ENCODE measurements at places on chromosomes 5 and 9. TPM values are rescaled to one million over a fixed set of nuclear protein-coding genes. Genes with fewer than 3 reads are reported as not detected.
A peak's percentile ranks its signal among the peaks of the same experiment; 100 is the strongest.

MYOT gene
- not detected for total RNA-seq

SAXO1 gene
- total RNA-seq = not detected

TRPM3 gene
- total RNA-seq = not detected

ARID3C gene
- 0.48 TPM for total RNA-seq

C9orf50 gene
- not detected for total RNA-seq

ERAP2 gene
- 33.7 TPM for total RNA-seq

DNA sequence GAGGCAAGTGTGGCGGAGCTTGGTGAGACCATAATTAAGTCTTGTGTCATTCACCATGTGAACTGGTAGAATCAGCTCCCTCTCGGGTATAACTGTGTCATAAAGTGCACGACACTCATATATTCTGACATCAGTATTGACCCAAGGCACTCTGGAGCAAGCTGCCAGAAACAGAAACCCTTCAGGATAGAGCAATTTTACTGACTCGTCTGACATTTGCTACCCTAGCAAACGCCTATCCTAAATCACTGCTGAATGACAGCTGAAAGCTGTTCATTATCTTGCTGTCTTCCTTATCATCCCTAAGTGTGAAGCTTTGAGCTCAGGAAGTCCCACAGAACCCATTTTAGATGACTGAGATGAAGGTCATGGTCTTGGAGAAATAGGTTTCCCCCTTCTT lies 27.8 kb downstream of the PTCH1 start:
- no peaks in the 10 kb centered on the region for H3K27me3 ChIP-seq
- H3K4me3 ChIP-seq = no peak overlapping the region
- H3K4me1 ChIP-seq = peaks cover 17% of the 10 kb centered on the region
- DNase-seq = no peak
- H3K27ac ChIP-seq = no peak overlapping the region

DNA sequence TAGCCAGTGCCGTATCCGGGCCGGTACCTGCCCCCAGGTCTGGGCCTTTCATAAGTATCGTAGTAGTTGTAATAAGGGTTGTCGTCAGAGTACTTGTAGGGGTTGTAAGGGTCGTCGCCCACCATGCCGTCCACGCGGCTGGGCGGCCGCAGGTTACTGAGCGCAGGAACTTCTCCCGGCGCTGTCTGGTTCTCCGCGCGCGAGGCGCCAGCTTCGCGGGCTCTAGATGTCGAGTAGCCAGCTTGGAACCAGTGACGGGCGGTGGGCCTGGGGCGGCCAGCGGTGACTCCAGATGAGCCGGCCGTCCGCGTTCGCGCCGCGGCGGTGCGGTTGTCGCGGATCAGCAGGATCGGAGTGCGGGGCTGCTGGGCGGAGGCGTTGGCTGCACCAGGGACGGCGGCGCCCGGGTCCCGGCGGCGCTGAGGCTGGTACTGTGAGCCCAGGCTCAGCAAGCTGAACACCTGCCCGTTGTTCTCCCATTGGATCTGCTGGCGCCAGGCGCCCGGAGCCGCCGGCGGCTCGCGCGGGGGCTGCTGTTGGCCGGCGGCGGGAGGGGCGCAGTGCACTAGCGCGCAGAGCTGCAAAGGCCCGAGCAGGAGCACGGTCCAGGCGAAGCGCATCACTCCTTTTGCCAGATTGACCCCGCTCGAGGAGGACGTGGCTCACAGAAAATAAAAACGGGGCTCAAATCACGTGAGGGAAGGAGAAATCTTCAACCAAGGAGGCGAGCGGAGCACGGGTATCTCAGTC lies 518 bp downstream of the LOX start:
- no peak overlapping the region for H3K4me3 ChIP-seq
- H3K36me3 ChIP-seq = no peaks in the 10 kb centered on the region
- no peaks in the 10 kb centered on the region for H3K27me3 ChIP-seq
- H3K27ac ChIP-seq = no peak overlapping the region
- H3K4me1 ChIP-seq = no peaks in the 10 kb centered on the region

DNA sequence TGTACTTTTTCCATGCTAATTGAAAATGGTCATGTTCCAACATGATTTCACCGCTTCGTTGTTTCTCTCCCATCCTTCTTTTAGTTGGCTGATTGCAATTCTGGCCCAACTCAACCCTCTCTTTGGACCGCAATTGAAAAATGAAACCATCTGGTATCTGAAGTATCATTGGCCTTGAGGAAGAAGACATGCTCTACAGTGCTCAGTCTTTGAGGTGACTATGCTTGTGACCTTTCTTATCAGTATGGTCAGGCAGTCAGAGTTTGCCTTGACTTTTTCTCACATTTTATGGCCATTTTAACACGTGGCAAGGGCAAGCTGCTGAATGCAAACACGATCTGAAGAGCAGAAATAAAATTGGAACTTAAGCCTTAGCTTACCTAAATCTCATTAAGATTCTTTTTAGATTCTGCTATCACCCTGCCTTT lies 36.0 kb upstream of the CREBRF start:
- H3K27me3 ChIP-seq = no peaks in the 10 kb centered on the region
- H3K27ac ChIP-seq = no peak overlapping the region
- H3K4me3 ChIP-seq = no peak overlapping the region
- H3K36me3 ChIP-seq = peaks cover 14% of the 10 kb centered on the region
- H3K4me1 ChIP-seq = no peaks in the 10 kb centered on the region
- no peak for DNase-seq

- no peak for DNase-seq
- no peaks in the 10 kb centered on the region for H3K4me1 ChIP-seq
- H3K27me3 ChIP-seq = no peaks in the 10 kb centered on the region
- no peak overlapping the region for H3K27ac ChIP-seq
Observed at GRCh38 chr5:171855798-171856763, 70.5 kb downstream of the SMIM23 start.

DNA sequence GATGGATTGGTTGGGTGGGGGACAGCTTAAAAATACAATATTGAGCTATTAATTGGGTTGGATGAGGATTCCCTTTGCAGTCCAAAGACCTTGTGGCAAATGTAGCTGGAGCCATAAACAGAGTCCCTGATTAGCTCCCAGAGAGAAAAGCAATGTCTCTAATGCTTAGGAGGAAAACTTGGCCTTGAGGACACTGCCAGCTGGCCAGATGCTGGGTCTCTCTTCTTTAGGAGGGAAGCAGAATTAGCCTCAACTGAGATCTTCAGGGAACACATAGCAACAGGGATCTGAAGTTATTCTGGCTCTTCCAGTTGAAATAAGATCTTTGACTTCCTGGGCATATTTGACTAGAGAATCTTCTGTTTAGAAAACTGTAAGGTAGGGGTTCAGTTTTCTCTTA lies 121.7 kb upstream of the WWC1 start:
- DNase-seq = no peak
- H3K27ac ChIP-seq = no peak overlapping the region
- no peak overlapping the region for H3K4me3 ChIP-seq
- no peaks in the 10 kb centered on the region for H3K36me3 ChIP-seq
- H3K4me1 ChIP-seq = no peaks in the 10 kb centered on the region
- no peaks in the 10 kb centered on the region for H3K27me3 ChIP-seq

DNA sequence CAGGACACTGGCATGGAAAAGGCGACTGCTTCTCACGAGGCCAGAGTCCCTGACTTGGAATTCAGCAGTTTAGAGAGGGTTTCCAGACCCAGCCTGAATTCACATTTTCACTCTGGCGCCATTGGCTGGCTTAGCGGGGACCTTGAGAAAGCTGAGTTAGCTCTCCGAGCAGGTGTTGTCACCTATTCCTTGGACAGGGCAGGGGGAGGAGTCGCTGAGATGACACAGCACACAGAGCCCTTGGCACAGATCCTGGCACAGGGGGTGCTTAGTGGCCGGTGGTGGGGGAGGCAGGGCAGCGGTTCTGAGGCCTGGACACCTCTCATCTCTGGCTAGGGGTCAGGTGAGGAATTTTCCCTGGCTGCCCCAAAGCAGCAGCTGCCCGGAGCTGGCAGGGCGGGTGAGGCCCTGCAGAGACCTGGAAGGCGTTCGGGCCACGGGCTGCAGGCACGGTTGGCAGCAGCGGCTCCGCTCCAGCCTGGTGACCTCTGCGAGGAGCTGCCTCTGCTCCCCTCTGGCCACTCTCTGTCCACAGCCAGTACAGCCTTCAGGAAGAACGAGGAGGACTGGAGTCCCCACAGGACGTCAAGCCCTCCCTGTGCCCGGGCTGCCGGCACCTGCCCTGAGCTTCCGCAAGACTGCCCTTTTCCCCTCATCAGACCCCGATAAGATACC lies 72.4 kb upstream of the RAPGEF1 start:
- no peak overlapping the region for H3K27ac ChIP-seq
- H3K4me1 ChIP-seq = no peaks in the 10 kb centered on the region
- H3K4me3 ChIP-seq = no peak overlapping the region
- no peaks in the 10 kb centered on the region for H3K36me3 ChIP-seq

DNA sequence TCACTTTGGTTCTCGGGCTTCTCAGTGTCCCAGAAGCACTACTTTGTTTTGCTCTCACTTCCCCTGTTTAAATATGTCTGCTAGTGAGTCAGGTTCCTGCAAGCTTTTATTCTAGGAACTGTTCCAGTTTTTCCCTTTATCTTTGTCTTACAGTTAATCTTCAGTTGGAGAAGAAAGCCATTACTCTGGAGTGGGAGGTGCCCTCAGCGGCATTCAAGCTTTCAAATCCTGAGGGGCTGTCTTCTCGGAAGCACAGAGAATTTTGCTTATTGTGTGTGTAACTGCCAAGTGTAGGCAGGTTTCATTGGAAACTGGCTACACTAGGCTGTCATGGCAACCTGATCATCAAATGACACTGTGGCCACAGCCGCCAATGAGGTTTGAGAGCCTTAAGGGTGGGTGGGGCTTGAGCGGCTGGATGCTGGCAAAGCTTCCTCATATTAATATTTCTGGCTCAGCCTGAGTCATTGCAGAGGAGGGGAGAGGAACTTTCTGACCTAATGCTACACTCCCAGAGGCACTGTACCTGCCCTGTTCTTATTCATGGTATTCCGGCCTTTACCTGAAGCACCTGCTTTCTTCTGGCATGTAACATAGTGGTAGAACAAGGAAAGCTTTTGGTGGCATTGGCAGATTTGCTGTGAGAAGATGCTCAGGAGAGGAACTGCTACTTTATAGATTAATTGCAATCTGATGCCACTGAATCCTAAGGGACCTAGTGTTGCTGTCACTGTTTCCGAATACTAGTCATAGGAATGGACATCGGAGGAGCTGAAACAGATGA lies 26.3 kb downstream of the SLC25A25 start:
- H3K27me3 ChIP-seq = no peaks in the 10 kb centered on the region
- peak; percentile 93 for DNase-seq
- H3K36me3 ChIP-seq = no peaks in the 10 kb centered on the region

GRCh38 chr9:4530375-4530774 lies 40.1 kb downstream of the SLC1A1 start:
- H3K27me3 ChIP-seq = no peaks in the 10 kb centered on the region
- DNase-seq = no peak
- H3K36me3 ChIP-seq = no peaks in the 10 kb centered on the region
- H3K4me1 ChIP-seq = no peaks in the 10 kb centered on the region
- H3K4me3 ChIP-seq = no peak overlapping the region
- H3K27ac ChIP-seq = no peak overlapping the region

- H3K36me3 ChIP-seq = peaks cover 7% of the 10 kb centered on the region
- peak; percentile 72 for DNase-seq
- no peaks in the 10 kb centered on the region for H3K27me3 ChIP-seq
- H3K4me1 ChIP-seq = peaks cover 27% of the 10 kb centered on the region
- H3K4me3 ChIP-seq = peak overlapping the region; percentile 97
Observed at GRCh38 chr9:78236551-78236910, 656 bp downstream of the CEP78 start.

GRCh38 chr5:119269061-119269944 lies 86.5 kb upstream of the TNFAIP8 start:
- no peaks in the 10 kb centered on the region for H3K36me3 ChIP-seq
- no peaks in the 10 kb centered on the region for H3K27me3 ChIP-seq
- peaks cover 61% of the 10 kb centered on the region for H3K4me1 ChIP-seq
- H3K27ac ChIP-seq = peak overlapping the region; percentile 62
- peak; percentile 73 for DNase-seq

GRCh38 chr9:95857896-95858295 lies 17.6 kb upstream of the ERCC6L2 start:
- no peak overlapping the region for H3K4me3 ChIP-seq
- DNase-seq = peak; percentile 43
- no peak overlapping the region for H3K27ac ChIP-seq
- no peaks in the 10 kb centered on the region for H3K27me3 ChIP-seq

DNA sequence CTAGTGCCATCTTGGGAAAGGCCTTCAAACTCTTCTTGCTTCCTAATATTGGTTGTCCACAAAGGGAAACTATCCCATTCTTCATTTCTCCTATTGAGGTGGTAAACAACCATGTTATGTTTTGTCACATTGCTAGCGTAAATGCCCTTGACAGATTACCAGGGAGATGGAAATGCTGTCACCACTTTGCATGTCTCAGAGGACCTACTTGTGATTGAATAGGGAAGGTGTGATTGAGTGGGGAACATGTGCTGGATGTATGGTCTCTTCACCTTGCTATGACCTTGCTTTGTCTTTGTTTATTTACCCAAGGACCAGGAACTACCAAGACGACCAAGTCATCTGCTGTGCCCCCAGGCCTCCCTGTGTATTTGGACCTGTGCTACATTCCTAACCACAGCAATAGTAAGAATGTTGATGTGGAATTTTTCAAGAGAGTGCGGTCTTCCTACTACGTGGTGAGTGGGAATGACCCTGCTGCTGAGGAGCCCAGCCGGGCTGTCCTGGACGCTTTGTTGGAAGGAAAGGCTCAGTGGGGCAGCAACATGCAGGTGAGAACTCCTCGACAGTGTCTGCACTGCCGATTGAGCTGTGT lies 96.1 kb downstream of the MAP1B start:
- H3K27me3 ChIP-seq = no peaks in the 10 kb centered on the region
- H3K4me1 ChIP-seq = no peaks in the 10 kb centered on the region
- H3K4me3 ChIP-seq = no peak overlapping the region
- no peak for DNase-seq
- H3K27ac ChIP-seq = no peak overlapping the region

DNA sequence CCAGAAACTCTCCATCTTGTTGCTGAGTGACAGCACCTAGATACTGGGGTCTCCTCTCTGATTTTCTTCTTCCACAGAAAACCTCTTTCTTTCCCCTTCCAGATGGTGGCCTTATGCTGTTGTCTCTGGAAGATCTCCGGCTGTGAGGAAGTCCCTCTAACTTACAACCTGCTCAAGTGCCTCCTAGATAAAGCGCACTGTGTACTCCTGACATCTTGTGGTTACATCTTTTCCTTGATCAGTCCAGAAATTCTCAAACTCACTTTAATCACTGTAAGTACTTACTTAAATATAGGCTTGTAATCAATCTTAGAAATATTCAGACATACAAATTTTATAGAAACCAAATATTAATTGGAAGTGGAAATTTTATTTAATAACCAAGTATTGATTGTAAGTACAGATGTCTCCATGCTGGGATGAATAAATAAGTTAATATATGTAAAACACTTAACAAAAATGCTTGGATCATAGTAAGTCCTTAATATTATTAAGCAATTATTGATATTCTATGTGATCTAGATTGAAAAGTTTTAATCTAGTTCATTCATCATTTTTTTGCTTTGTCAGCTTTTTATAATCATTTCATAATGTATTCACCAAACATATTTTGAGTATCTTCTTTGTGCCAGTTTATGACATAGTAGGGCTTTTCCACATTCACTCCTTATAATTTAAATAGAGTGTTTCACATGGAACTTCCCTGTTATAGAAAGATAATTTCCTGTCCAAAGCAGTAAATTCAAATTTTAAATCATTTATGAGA lies 1381.4 kb upstream of the CDH6 start:
- no peak overlapping the region for H3K27ac ChIP-seq
- DNase-seq = no peak
- H3K36me3 ChIP-seq = no peaks in the 10 kb centered on the region
- no peaks in the 10 kb centered on the region for H3K27me3 ChIP-seq
